ENCODE measurements at places on chromosomes 1 and 21.
A peak's percentile ranks its signal among the peaks of the same experiment; 100 is the strongest.

GRCh38 chr1:97202481-97203380 lies 481.1 kb downstream of the PTBP2 start:
- no peak for DNase-seq

DNA sequence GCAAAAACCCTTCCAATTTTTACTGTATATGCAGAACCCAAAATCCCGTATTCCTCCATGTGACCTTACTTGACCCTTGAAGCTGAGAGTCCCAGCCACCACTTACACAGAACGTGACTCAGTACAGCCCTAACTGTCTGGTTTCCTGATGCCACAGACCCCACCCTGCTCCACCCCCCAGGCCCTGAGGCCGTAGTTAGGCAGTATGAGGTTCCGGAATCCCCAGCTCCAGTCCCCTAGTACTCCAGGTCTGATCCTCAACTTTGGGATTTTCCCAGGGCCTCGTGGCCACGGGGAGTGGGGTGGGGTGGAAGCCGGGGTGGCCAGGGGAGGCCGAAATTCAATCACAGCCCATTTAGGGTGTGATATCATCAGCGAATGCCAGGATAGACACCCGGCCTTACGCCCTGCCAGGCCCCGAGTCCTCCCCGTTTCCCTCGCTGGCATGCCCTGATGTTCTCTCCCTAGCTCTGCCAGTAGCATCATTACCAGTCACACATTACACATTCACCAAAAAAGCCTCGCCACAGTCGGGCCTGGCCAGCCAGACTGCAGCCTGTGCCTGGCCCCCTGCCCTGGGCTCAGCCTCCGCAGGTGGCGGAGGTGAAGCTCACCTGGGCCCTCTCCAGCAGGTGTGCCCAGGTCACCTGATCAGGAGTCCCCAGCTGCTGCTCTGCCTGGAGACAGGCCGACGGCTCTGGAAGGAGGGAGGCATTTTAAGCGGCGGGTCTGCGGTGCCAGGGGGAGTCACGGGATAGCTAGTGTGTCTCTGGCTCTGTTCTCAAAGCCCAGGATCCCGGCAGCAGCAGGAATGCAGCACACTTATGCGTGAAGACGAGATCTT lies 70.8 kb downstream of the SCCPDH start:
- no peak for DNase-seq

DNA sequence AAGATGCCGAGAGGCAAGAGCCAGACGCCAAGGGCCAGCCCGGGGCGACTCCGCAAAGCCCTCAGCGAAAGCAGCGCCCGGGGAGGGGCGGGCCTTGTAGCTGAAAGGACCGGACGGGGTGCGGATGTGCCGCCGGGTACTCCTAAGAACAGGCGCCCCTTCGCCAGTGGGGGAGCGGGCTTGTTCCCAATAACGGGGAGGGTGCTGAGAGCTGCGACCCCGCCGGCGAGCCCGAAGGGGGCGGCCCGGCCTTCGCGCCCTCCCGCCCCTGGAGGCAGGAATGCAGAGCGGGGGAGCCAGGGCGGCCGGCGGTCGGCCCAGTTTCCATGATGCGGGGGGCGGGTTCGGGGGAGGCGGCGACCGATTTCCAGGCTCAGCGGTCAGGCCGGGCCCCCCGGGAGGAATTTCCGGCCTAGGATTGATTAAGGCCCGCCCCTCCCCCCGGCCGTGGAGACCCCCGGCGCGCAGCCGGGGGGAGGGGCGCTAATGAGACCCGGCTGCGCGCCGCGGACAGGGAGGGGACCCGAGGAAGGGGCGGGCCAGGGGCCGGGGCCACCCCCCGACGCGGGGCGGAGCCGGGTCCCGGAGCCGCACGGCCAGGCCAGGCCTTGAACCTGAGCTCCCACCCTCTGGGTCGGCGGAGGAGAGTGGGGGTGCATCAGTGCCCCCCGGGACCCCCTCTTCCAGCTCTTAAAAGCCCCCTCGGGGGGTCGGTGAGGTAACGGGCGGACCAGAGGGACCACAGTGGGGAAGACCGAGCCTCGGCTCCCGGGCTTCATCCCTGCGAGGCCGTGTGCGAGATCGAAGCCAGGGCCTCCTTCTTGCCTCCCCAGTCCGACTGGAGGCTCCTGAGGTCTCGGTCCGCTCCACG lies 898 bp upstream of the TMEM200B start:
- DNase-seq: peak; percentile 94

GRCh38 chr1:214050513-214051401 lies 63.0 kb downstream of the PROX1 start:
- DNase-seq: no peak

- DNase-seq: no peak
Measured at GRCh38 chr1:39872698-39873097, 10.6 kb downstream of the TRIT1 start.

- DNase-seq: no peak
Measured at GRCh38 chr1:26951216-26951615, 9.1 kb downstream of the KDF1 start.

- DNase-seq: peak; percentile 38
Measured at GRCh38 chr21:38266732-38267131, 9.9 kb downstream of the KCNJ15 start.

- DNase-seq: no peak
Measured at GRCh38 chr1:110441888-110442287, 9.1 kb upstream of the PROK1 start.

GRCh38 chr1:184614667-184615066 lies 140.0 kb downstream of the EDEM3 start:
- DNase-seq: no peak
